ENCODE measurements at places on chromosomes 5 and 9. TPM values are rescaled to one million over a fixed set of nuclear protein-coding genes. Genes with fewer than 3 reads are reported as not detected.

TAF11L10 gene
- total RNA-seq: not detected

SPATA31D1 gene
- not detected for total RNA-seq

CCDC171 gene
- 2.5 TPM for total RNA-seq

MUSK gene
- under 0.01 TPM for total RNA-seq

FOXD4 gene
- total RNA-seq: not detected

PCDHA8 gene
- under 0.01 TPM for total RNA-seq

CRAT gene
- total RNA-seq: 18.8 TPM

SLC4A9 gene
- not detected for total RNA-seq

FAM151B gene
- total RNA-seq: 2.9 TPM

SNX24 gene
- total RNA-seq: 21.7 TPM

Measured in IMR-90 (cell line).